ENCODE measurements at places on chromosomes 7 and 10. TPM values are rescaled to one million over a fixed set of nuclear protein-coding genes. Genes with fewer than 3 reads are reported as not detected.

The SDK1 gene
- total RNA-seq: under 0.01 TPM

The TCAF2 gene
- 1.8 TPM for total RNA-seq

The CCDC172 gene
- total RNA-seq: not detected

The CHST15 gene
- 22.8 TPM for total RNA-seq

The NUTM2E gene
- not detected for total RNA-seq

The SND1 gene
- total RNA-seq: 257 TPM
